ENCODE measurements at places on chromosomes 4 and X.

- no peak for DNase-seq
These were observed 17.4 kb downstream of the GSPT2 start for GRCh38 chrX:51760657-51761056.

- DNase-seq, result peak; percentile 15
These were observed 10.1 kb downstream of the SEC24D start for GRCh38 chr4:118825799-118826198.

- DNase-seq, result no peak
These were observed 389.4 kb downstream of the GALNTL6 start for GRCh38 chr4:172202480-172203076.

- no peak for DNase-seq
These were observed 46.0 kb upstream of the MGST2 start for GRCh38 chr4:139619644-139620043.

DNA sequence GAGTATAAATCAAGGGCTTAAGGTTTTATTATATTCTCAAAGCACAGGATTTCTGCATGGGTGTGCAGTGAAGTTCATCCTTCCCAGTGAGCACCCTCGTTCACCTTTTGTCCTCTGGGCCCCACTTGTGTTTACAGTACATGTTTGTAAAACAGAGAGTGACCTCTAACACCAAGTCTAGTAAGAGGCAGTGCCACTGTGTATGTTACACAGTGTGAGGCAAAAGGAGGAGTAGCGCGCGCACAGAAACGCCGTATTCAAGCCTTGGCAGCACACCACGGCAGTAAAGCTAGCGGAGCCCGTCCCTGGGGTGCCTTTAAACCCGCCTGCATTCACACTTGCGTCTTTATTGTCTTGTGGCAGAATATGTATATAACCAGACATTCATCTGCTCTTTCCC is 51.9 kb downstream of the CCNI start:
- no peak for DNase-seq

- no peak for DNase-seq
These were observed 7.9 kb downstream of the LRPAP1 start for GRCh38 chr4:3524349-3524748.
